ENCODE measurements at places on chromosomes 1 and 21.

DNA sequence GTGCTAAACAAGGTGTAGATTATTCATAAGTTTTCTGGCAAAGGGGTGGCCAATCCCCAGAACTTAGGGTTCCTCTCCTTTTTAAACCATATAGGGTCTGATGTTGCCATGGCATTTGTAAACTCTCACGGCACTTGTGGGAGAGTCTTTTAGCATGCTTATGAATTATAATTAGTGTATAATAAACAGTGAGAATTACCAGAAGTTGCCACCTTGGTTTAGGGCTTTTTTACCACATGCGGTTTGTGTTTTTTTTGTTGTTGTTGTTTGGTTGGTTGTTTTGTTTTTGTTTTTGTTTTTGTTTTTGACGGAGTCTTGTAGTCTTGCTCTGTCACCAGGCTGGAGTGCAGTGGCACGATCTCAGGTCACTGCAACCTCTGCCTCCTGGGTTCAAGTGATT, 8.9 kb upstream of the LAX1 start:
- no peak for DNase-seq

DNA sequence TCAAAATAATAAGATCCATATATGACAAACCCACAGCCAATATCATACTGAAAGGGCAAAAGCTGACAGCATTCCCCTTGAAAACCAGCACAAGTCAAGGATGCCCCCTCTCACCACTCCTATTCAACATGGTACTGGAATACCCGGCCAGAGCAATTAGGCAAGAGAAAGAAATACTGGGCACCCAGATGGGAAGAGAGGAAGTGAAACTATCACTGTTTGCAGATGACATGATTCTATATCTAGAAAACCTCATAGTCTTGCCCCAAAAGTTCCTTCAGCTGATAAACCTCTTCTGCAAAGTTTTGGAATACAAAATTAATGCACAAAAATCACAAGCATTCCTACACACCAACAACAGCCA, 442.7 kb downstream of the PTBP2 start:
- no peak for DNase-seq

DNA sequence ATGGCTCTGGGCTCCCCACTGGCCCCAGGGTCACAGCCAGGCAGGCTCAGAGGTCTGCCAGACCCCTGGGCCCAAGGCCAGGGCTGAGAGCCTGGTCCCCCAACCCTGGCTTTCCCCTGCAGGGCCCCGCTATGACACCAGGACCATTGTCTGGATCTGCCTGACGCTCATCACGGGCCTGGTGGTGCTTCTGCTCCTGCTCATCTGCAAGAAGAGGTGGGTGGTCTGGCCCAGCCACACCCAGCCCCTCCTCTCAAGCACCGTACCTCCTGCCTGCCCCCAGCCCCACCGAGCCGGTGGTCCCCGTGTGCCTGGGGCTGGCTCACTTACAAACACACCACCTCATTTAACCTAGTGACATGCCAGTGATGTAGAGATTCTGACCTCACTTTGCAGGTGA, 31.8 kb downstream of the EPHA8 start:
- DNase-seq: no peak

DNA sequence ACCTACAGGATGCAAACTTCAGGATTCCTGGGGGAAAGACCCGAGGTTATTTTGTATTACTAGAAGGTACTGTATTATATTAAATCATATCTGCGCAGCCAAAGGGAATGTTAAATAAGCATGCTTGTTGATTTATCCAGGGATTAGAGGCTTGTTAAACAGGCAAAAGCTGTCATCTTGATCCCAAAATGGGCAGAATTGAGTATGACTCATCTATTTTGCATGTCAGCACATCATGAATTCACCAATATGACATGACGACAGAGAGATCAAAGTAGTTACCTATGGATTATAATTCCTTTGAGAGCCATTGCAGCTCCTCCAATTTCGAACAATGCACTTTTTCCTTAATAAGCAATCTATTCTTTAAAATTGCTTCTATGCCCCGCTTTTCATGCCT, 66.1 kb downstream of the TBX15 start:
- DNase-seq: no peak

DNA sequence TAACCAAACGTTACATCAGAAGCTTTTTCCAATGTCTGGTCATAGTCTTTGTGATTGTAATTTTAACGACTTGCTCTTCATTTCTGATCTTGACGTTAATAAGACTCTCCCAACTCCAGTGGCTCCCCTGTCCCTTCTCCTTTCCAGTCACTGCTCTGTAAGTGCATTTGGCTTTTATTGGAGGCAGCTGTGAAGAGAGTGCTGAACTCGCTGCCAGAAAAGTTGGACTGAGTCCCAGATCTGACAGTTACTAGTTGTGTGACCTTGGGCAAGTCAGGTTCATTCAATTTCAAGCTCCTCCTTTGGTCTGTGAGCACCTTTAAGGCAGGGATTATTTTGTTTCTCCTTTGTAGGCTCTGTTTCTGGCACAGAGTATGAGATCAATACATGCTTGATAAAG, 109.6 kb upstream of the TSPAN2 start:
- DNase-seq: no peak

- no peak for DNase-seq
Observed at GRCh38 chr1:116537040-116537831, 33.6 kb downstream of the CD58 start.

GRCh38 chr1:41578712-41579335, 94.3 kb upstream of the EDN2 start:
- DNase-seq: no peak

DNA sequence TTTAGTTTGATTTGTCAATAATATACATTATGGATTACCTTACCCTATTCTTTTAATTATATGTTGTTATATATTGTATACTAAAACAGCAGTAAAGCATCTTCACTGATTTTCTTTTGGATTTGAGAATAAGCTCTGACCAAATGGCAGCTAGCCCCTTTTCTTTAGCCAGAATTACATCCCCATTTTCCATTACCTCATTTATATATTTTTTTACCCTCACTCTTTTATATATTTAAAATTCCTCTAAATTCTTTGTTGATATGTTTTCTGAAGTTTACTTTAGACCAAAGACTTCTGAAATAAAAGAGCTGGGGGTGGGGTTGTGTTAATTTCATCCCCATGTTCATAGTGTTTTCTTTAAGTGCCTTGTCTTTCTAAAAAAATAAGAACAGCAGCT, 24.6 kb downstream of the ANGPTL1 start:
- no peak for DNase-seq

DNA sequence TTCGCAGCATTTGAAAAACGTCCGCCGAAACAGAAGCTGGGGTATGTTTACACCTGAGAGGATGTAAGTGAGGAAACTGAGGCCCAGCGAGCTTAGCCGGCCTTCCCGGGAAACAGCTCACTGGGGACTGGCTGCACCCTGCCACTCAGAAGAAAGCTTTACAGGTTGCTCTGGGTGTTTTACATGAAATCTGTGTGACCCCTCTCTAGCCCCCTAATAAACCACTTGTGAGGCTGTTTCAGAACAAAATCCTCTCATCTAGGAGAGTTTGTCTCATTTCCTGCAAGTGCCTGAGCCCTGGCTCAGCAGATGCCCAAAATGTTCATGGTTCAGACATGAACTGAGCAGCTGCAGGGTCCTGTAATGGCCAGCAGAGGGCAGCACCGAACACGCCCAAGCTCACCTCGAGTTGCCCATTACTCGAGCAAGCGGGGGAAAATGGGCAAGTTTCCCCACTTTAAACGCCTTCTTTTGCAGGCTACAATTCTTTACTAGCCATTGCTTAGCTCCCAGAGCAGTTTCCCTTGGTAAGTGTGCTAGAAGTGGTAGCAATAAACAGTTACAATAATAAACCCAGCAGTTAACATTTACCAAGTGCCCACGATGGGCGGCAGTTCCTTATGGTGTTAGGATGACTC, 76.4 kb downstream of the FHAD1 start:
- DNase-seq: peak; percentile 46

- DNase-seq: no peak
Observed at GRCh38 chr1:64983110-64983509, 16.8 kb upstream of the JAK1 start.

DNA sequence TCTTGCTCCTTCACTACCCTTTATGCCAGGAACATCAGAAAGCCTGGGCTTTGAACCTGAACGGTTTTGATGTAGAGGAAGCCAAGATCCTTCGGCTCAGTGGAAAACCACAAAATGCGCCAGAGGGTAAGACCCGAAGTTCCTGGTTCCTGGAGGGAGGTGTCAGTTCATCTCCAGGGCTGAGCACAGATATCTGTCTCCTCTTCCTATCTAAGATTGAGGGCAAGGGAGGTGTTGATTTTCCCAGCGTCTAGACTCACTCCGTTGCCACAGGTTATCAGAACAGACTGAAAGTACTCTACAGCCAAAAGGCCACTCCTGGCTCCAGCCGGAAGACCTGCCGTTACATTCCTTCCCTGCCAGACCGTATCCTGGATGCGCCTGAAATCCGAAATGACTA, 915 bp downstream of the CDC20 start:
- no peak for DNase-seq

DNA sequence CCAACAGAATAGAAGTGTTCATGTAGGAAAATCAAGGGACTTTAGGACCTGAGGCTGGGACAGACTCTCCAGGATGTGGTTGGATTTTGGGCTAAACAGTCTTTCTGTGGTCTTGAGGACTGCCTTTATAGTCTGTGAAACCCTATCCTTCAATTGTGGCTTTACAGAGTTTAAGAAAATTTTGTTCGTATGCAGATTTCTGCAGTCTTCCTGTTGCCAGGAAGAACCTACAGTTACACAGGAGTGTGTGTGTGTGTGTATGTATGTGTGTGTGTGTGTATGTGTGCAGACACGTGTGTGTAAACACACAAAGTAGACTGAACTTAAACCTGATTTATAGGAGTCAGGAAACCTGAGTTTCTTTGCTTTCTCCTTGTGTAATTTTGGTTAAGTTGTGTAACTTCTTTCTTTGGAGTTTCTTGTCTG, 22.8 kb downstream of the NEK7 start:
- DNase-seq: no peak

- DNase-seq: no peak
Observed at GRCh38 chr21:45996311-45997204, 15.0 kb downstream of the COL6A1 start.
